ENCODE measurements at places on chromosomes 4 and X. TPM values are rescaled to one million over a fixed set of nuclear protein-coding genes. Genes with fewer than 3 reads are reported as not detected.

Gene NPY2R
- not detected for total RNA-seq

Gene CCSER1
- total RNA-seq: 13.2 TPM

Gene POU4F2
- not detected for total RNA-seq

Gene NFXL1
- total RNA-seq: 14.0 TPM

Gene CFP
- 1.8 TPM for total RNA-seq

Gene COQ2
- 4.6 TPM for total RNA-seq

DNA sequence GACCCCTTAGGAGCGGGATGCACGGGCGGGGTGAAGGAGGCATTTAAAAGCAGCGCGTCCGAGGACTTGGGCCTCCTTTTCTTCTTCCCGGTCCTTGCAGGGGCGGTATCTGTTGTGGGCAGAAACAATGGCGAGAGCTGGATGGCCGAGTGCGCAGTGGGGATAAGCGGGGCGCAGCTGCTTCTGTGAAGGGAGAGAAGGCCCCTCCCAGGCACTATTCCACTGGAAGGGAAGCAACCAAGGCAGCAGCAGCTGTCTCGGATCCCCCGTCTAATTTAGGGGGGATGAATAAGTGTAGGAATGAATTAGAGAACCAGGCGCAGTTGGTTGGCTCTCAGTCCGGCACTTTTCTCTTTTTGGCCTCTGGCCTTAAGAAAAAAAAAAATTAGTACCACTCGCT is 995 bp downstream of the SMARCA5 start:
- DNase-seq: peak; percentile 33

GRCh38 chr4:119872371-119873016 is 194.2 kb downstream of the MAD2L1 start:
- DNase-seq: no peak

DNA sequence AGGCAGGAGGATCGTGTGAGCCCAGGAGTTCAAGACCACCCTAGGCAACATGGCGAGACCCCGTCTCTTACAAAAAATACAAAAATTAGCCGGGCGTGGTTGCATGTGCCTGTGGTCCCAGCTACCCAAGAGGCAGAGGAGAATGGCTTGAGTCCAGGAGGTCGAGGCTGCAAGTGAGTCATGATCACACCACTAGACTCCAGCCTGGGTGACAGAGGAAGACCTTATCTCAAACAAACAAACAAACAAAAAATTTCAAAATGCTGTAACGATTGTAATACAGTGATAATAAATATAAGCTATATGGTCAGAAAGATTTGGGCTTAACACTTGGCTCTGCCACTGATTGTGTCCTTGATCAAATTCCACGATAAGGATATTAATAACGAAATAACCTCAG is 24.2 kb downstream of the SLC25A4 start:
- DNase-seq: no peak

- DNase-seq: no peak
Observed at GRCh38 chr4:183391204-183391603, 53.2 kb upstream of the CDKN2AIP start.

DNA sequence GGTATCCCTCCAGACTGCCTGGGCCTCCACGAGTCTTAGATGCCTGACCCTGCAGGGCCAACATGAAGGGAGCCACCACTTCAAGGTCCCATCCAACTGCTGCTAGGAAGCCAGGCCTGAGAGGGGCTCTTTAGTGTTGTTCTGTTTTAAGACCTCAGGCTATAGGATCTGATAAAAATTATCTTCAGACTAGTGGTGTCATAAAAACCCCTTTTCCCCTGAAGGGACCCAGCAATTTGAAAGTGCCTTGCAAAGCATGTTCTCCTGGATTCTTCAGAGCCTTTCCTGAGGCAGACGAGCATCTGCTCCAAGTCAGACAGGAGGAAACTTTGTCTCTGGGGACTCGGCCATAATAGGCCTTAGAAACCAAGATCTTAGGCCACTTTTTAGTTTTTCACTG is 26.9 kb downstream of the TSPAN5 start:
- no peak for DNase-seq

DNA sequence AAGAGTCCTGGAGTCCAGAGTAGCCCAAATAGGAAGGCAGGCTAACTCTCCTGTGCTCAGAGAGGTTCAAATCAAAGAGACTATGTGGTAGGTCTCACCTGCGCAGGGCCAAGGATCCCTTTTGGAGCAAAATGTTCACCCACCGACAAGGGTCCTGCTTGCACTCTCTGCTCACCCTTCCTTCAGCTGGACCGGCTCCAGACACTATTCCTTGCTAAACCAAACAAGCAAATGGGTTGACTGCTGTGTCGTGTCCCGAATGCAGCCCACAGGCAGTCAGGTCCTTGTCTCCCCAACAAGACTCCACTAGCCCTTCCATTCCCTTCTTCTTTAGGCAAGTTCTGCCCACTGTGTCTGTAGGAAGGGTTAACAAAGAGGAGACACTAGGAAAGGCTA is 760 bp downstream of the TRMT2B start:
- DNase-seq: no peak

DNA sequence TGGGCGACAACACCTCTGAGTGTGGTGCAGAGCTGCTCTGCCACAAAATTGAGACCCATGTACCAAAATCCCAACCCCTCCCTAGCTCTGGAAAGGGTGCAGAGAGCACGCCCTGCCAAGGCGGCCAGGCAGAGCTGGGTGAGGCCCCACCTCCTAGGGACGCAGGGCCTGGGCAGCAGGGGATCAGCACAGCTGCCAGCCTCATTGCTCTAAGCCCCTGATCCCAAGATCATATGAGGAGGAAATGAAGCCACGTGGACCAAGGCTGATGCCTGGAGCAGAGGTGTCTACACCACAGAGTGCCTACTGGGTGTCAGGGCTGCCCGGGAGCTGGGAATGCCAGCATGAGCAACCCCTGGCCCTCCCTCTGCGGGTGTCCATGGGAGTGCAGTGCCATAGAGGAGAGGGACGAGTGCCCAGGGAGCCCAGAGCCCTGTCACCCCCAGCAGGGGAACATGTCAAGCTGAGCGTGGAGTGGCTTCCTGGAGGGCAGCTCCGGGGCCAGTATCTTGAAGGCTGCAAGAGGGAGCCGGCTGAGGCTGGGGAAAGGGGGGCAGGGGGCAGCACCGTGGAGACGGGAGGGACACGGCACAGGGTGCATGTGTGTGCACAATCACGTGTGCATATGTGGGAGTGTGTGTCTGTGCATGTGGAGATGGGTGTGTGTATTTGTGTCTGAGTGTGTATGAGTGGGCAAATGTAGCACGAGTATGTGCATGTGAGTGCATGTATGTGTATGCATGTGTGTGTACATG is 63.9 kb upstream of the PSAPL1 start:
- DNase-seq: no peak

GRCh38 chrX:148960060-148960459 is 459.6 kb downstream of the AFF2 start:
- DNase-seq: no peak

GRCh38 chr4:113684534-113685091 is 76.9 kb downstream of the CAMK2D start:
- peak; percentile 34 for DNase-seq

GRCh38 chr4:174086829-174087799 is 196.4 kb downstream of the FBXO8 start:
- DNase-seq: no peak
